ENCODE measurements at places on chromosomes 6 and 20.

DNA sequence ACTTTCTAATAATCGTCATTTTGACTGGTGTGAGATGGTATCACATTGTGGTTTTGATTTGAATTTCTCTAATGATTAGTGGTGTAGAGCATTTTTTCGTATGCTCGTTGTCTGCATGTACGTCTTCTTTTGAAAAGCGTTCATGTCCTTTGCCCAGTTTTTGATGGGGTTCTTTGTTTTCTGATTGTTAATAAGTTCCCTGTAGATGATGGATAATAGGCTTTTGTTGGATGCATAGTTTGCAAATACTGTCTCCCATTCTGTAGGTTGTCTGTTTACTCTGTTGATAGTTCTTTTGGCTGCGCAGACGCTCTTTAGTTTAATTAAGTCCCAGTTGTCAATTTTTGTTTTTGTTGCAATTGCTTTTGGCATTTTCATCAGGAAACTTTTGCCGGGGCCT, 32.3 kb upstream of the XRN2 start:
- DNase-seq = no peak

- DNase-seq = peak; percentile 66
These were observed 172.9 kb downstream of the ADGRG6 start for GRCh38 chr6:142474531-142475289.

DNA sequence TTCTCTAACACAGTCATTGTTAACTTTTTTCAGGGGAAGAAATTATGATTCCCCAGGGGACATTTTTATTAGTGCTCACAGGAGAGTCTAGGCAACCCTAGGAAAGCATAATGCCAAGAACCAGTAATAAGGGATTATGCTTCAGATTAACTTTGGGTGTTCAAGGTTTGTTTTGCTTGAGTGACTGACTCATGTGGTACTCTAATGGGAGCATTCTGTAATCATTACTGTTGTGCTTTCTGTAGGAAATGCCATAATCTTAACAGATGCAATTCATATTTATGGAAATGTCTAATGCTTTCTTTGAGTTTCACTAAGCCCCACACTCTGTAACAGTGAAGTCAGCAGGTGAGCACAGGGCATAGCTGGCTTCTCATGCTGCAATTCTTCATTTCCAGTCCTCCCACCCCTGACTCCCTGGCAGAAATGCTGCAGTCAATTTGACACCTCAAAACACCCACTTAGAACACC, 263.4 kb upstream of the MAN1A1 start:
- DNase-seq = no peak

GRCh38 chr20:45934046-45934585, 367 bp upstream of the PCIF1 start:
- DNase-seq = peak; percentile 26

- no peak for DNase-seq
These were observed 46.9 kb upstream of the ARMH2 start for GRCh38 chr6:24845578-24845977.

DNA sequence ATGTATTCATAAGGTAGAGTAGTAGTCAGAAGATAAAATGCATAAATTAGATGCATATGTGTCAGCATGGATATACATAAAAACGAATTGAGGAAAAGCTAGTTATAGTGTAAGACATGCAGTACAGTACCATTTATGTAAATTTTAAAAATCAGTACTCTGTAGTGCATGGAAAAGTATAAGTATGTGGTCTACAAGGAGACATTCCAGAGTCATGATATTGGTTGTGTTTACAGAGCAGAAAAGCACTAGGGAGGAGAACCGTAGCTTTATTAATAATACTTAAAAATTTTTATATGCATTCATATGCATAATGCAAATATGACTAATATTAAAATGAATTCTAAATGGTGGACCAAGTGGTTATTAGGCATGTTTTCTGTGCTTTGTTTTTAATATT, 220.0 kb downstream of the ZFAND3 start:
- DNase-seq = no peak

DNA sequence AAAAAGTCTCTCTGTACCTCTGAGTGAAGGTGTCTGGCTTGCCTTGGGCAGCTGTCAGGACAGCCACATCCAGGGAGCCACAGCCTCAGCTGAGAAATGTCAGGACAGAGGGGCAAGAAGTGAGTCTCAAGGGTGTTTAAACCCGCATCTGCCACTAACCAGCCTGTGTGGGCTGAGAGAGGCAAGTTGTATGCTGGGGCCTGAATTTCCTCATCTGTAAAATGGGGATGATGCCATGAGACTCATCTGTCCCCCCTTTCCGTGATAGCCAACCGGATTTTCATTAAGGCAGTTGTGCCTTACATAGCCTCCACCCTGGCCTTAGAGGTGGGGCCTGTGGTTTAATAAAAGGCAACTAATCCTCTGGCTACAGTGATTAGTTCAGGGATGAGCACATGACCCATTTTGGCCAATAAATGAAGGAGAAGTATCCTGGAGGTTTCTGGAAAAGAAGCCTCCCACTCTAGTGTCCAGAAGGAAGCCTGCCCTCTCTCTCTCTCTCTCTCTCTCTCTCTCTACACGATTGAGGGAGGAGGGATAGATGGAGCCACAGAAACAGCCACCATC, 79.3 kb downstream of the BMP7 start:
- DNase-seq = no peak

DNA sequence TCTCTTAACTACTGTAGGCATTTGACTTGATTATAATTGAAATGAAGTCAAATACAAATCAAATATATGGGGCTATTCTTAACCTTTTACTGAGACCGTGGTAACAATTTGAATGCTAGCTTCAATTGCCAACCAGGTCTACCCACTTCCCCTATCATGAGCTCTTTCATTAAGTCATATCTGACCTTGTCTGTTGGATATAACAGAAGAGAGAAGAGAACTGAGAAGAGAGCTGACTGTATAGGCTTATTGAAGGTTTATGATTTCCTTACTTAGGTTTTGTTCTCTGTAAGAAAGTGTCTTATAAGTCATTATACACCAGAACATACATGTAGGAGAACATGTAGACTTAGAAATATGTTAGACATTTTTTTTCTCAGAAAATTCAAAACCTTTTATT, 549.4 kb downstream of the COL12A1 start:
- no peak for DNase-seq

- no peak for DNase-seq
These were observed 278.1 kb upstream of the SYNCRIP start for GRCh38 chr6:85920782-85921181.

- no peak for DNase-seq
These were observed 59.2 kb downstream of the SYNJ2 start for GRCh38 chr6:158040804-158041347.

- DNase-seq = no peak
These were observed 33.2 kb downstream of the SYNDIG1 start for GRCh38 chr20:24502661-24503060.

DNA sequence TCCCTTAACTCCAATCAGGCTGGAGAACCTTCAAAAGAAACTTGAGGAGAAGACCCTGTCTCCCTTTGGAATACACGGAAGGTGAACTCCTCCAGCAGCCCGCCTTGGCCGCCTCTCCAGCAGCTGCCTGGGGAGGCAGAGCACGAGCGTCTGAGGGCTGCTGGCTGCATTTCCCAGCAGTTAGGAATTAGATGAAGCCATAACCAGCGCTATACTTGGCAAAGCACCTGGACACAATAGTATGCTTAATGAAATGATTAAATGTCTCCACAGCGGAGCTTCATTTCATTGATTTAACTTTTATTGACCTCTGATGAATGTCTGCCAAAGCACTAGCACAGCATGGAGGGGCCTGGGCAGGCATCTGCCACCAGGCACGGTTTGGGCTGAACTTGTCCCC, 73.5 kb downstream of the TMEM242 start:
- no peak for DNase-seq

DNA sequence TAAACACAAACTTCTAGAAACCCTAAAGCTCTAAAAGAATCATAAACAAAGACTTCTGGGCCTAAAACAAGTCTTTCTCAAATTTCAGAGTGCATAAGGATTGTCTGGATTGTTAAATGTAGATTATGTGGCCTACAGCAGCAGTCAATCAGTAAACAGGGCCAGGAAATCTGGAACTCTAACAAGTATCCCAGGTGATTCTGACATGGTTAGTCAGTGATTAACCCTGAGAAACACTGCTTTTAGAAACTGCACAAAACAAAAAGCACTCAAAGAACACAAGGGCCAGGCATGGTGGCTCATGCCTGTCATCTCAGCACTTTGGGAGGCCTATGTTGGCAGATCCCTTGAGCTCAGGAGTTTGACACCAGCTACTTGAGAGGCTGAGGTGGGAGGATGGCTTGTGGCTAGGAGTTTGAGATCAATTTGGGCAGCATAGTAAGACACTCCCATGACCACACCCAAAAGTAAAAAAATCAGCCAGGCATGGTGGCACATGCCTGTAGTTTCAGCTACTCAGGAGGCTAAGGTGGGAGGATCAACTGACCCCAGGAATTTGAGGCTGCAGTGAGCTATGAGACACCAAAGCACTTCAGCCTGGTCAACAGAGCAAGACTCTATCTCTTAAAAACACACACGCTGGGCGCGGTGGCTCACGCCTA, 5.9 kb downstream of the MED20 start:
- no peak for DNase-seq

DNA sequence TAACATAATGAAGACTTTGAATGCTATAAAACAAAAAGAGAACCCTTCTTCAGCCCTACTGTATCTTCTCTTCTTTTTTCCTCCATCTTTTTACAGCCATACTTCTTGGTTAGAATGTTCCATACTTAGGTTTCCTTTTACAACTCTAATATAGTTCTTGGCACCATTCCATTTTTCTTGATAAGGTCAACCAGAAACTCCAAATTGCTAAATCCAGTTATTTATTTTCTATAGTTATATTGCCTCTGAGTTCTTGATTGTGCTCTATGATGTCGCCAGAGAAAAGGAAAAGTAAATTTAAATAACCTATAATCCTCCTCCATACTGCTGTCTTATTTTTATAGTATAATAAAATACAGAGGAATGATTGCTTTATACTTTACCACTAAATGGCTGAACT, 26.7 kb upstream of the COL10A1 start:
- no peak for DNase-seq

GRCh38 chr20:3786126-3786484, 435 bp downstream of the CENPB start:
- no peak for DNase-seq

DNA sequence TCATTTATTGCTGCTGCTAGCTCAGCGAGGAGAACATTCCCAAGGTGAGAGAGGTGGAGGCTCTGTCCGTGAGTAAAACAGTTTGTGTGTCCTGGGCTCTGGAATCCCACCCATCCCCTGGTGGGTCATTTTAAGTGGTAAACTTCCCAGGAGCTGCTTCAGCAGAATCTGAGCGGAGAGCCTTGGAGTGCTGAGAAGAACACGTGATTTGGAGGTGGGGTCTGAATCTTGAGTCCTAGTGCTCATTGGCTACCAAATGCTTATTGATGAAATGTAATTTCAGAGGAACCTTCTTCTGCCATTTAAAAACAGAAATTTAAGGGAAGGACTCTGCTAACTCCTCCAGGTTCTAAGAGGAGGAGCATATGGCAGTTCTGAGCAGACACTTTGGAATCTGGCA, 132.4 kb downstream of the CDH26 start:
- DNase-seq = no peak

- DNase-seq = no peak
These were observed 83.2 kb downstream of the MANEA start for GRCh38 chr6:95660544-95660943.

DNA sequence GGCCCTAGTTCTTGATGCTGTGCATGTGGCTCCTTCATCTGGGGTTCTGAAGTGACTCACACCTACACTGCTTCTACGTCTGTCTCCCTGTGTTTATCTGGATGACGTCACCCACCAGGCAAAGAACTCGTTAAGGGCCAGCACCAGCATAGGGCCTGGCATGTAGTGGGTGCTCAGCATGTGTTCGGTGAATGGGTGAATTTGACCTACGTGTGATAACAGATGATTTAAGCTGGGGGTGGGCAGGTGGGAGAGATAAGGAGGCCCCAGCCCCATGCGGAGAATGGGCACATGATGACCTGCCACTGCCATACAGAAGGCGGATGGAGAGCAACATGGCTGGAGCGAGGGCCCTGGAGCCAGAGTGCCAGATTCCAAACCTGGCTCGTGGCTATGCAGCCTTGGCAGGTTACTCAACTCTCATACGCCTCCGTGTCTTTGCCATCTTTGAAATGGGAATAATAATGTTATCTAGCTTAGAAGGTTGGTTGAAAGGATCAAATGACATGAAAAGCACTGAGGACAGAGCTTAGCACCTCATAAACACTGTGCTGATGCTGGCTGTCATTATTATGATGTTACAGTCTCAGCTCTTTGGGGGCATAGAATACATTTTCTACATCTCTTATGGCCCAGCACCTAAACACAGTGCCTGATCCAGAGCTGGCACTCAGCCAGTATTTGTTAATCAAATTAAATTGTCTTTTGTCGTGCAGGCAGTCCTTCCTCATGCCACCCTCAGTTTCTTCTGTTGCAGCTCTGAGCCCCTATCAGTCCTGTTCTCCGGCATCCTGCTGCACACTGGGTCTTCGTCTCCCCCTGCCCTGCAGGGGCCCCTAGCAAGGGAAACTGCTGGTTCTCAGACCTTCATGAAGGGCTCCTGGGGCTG, 39.6 kb downstream of the VEGFA start:
- peak; percentile 23 for DNase-seq

DNA sequence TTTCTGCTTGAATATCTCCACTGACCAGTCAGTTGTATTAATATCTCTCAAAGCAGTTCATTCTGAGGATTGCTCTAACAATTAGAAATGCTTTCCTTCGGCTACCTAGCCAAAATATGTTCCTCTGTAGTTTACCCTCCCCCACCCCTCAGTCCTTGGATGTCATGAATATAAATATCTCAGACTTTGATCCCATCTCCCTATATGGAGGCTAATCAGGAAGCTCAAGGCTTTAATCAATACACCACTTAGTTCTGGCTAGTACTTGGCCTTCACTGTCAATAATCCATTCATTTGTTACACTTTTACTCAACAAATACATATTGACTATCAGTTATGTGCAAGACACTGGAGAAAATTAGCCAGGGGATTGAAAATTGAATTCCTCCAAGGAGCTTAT, 60.1 kb downstream of the CLIC5 start:
- no peak for DNase-seq

- DNase-seq = no peak
These were observed 40.1 kb downstream of the DEFB114 start for GRCh38 chr6:49923826-49924225.

DNA sequence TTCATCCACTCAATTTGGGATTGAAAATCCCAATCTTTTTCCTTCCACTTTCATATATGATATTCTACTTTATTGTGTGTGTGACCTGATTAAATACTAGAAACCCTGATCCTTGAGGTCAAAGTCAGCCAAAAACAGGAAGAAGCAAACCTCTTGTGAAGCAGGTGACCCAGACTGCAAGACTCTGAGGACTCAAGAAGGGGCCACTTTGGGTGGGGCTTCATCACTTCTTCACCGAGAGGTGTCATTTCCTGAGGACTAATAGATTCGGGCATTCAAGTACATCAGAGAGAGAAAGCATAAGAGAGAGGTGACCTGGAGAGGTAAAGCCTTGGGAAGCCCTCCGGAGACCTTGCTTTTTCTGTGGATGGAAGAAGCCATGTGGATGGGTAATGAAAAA, 129.0 kb downstream of the CFAP61 start:
- no peak for DNase-seq

- no peak for DNase-seq
These were observed 324.3 kb downstream of the PRL start for GRCh38 chr6:21972516-21972915.

GRCh38 chr6:169022079-169022478, 231.6 kb downstream of the THBS2 start:
- DNase-seq = no peak

Data from HS-27A (cell line).